NCI-H1930 (cell line): ENCODE measurements at places on chromosomes 1 and 21.

GRCh38 chr1:30908696-30909364 is at the start of gene SDC3:
SDC3 (minus strand) TSS chr1:30908758; CDS start chr1:30908586, 172 bp downstream.
- no peak for DNase-seq

- no peak for DNase-seq
Measured at GRCh38 chr1:46461809-46462448, 27.7 kb upstream of the DMBX1 start.

DNA sequence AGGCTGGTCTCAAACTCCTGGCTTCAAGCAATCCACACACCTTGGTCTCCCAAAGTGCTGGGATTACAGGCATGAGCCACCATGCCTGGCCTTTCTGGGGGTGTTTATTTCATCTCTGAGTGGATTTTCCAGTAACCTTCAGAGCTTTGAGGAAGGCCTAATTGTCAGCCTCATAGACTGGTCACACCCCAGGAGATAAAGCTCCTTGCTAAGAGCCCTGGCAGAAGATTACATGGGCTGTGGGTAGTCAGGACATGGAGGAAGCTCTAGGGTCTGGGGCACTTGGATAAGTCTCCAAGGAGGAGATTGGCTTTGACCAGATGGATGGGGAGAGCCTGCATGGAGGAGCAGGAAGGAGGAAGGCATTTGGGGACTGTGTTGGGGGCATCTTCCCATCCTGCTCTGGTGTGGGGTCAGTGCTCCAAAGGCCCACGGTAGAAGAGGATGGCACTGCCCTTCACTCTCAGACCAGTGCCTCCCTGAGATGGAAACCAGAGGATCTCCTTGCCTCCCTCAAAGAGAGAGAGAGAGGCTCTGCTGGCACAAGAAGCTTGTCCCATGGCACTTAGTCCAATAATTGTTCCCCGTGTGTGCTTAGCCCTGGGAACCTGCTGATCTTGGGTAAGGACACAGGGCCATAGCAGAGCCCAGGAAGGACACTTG is 14.7 kb upstream of the GSTM4 start:
- DNase-seq, result no peak

GRCh38 chr1:202238914-202239313 is 45.3 kb downstream of the LGR6 start:
- DNase-seq, result no peak

DNA sequence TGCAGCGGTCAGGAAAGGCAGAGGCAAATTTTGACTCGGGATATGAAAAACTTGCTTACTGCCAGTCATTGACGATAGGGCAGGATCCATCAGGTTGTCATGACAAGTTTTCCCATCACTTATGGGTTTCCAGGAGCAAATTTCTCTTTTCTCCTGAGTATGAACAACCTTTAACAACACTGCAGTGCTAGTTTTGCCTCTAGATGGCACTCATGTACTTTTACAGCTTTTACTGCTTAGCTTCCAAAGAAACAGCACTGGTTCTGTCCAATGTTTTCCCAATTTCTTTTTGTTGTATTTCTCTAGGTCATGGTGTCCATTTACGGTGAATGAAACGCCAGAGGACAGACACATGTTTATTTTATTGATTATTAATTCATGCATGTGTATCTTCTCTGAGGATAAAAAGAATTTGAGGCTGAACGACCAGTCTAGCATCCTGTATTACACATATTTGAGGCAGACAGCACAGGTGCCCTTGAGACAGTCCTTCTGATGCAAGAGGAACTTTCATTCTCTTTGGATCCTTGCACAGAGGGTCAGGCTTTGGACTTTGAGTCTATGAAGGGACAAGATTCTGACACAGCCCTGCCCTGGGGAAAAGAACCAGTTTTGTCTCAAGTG is 112.3 kb upstream of the TRABD2B start:
- DNase-seq, result peak; percentile 38
